Hematopoietic multipotent progenitor cell treated with erythropoietin and hydrocortisone succinate and interleukin-3 and kit ligand, for 8 days (in vitro differentiated cells): ENCODE measurements at places on chromosomes 11 and 22.

GRCh38 chr22:48553694-48554308, 1273.9 kb downstream of the BRD1 start:
- no peak for DNase-seq

DNA sequence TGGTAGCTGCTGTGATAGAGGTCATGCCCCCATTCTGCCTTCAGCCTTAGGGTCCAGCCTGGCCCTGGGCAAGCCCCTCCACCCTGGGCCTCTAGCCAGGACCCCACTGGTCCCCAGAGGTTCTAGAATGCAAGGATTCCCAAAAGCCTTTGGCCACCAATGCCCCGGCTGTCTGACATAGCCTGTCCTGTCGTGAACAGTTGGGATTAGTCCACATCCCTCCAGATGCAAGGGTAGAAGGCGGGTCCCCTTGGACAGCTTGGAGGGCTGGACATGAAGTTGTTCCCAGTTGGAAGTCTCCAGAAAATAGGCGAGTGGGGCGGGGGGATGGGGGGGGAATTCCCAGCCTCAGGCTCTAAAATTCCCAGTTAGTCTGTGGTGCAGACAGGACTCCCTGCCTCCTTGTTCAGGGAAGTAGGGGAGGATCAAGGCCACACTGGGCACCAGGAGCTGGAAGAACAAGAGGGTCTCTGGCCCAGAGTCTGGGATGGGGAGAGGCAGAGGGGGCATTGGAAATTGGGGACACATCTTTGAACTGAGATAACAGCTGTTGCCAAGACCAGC, 5.2 kb upstream of the ADORA2A start:
- DNase-seq: no peak

DNA sequence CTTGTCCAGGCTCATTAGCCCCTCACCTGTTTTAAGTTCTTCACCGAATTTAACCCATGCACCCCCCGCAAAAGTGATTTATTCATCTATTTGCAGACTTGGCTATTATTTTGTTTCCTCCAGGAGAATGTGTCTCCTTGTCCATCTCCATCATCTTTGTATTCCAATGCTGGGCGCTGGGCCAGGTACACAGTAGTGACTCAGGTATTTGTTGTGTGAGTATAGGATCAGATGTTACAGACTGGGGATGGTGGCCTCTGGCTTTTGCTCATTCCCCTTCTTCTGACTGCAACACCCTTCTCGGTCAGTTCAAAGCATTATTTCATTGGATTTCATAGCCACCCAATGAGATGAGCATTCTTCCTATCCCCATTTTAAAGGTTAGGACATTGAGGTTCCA, 408.2 kb downstream of the MN1 start:
- no peak for DNase-seq

DNA sequence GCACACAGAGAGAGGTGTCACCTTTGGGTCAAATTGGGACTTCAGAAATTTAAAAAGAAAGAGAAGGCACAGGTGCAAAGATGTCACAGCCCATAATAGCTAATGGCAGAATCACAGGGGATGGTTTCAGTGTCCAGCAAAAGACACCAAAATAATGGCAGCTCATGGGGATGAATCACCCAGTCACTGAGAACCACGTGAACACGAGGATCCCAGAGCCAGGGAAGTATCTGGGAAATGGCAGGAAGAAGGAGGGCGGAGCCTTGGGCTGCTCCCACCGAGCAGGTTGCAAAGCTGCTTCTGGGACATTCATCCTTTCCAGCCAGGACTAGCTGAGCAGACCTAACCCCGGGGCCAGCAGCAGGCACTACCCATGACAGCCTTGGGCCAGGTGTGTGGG, 45.6 kb downstream of the TRMU start:
- DNase-seq: no peak

- DNase-seq: no peak
Measured at GRCh38 chr11:81573367-81573766, 1160.3 kb downstream of the FAM181B start.

DNA sequence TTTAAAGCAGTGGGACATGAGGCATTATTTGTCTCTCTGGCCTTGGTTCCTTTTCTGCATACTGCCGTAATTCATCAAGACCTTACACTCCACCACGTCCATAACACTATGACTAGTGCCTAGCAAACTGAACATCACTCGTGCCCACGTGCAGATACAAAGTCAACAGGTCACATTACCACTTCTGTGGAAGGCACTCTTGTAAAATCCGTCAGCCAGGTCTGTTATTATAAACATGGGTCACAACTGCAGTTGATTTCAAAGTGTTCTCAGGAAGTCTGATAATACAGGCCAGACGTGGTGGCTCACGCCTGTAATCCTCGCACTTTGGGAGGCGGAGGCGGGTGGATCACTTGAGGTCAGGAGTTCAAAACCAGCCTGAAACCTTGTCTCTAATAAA, 14.1 kb downstream of the VSIG10L2 start:
- DNase-seq: no peak

GRCh38 chr22:22609291-22609690, 35.1 kb upstream of the GGTLC2 start:
- no peak for DNase-seq

- DNase-seq: no peak
Measured at GRCh38 chr11:65886826-65887722, 1.2 kb downstream of the FIBP start.

DNA sequence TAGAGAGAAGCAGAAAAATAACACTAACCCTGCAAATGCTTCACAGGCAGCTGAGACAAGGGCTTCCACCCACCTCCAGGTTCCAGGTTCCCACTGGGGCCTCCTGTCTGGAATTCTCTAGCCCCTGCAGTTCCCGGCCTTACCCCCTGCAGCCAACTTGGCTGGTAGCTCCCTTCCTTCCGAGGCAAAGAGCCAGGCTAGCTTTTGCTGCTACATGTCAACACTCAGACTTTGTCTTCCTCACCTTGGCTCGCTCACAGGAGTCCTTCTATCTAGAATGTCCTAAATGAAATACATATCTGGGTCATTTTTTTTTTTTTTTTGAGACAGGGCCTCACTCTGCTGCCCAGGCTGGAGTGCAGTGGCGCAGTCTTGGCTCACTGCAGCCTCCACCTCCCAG, 9.9 kb upstream of the TTLL1 start:
- no peak for DNase-seq

DNA sequence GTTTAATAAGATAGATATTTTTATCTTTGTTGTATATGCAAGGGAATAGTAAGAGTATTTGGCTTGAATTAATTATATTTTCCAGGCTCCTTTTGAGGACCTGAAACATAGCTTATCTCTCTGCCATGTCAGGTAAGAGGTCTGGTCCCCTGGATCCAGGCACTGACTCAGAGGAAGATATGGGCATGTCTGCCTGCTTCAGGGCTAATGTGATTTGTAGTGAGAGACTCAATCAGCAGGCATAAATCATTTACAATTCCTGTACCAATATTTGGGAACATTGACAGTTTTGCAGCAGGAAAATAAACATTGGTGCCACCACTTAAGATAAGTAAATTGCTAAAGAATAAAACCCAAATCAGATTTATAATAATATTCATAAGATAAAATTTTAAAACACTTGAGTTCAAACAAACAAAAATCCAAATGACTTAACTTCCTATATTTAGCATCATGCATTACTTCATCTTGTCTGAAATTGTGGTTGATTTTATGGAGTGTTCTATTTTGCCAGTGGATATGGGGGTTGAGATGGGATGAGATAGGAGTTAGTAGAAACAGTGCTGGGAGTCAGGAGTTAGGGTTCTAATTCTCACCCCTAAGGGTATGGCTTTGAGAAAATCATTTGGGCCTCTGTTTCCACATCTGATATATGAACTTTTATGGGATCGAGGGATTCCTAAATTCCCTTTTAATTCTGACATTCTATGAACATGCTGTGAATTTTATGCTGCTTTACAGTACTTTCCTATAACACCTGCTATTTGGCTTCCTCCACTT, 5.1 kb upstream of the CALCA start:
- DNase-seq: no peak

DNA sequence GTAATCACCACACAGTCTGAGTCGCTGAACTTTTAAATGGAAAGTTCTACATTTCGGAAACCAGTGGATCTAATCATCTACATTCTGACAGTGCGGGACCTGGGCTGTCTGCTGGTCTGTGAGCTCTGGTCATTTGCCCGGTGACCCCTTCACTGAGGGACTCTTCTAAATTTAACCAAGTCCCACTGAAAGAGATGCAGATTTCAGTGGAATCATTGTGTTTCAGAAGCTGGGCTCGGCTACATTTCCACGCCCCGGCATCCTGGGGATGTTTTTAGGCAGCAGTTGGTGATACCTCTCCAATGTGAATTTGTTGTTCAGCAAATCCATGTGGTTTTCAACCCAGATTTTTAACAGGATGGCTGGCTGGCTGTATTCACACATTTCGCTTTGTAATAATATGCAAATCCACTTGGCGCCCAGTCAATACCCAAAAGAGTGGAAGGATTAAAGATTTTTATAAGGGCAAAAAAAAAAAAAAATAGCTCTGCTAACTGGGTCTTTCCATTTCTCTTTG, 145.5 kb upstream of the RASSF10 start:
- no peak for DNase-seq

GRCh38 chr11:57793351-57794115, 31.9 kb downstream of the CTNND1 start:
- no peak for DNase-seq

GRCh38 chr11:73239111-73239521, 21.0 kb downstream of the P2RY2 start:
- DNase-seq: no peak

- DNase-seq: no peak
Measured at GRCh38 chr11:119484741-119485605, 62.0 kb upstream of the THY1 start.

- DNase-seq: peak; percentile 17
Measured at GRCh38 chr11:35077709-35078469, 61.1 kb upstream of the CD44 start.

DNA sequence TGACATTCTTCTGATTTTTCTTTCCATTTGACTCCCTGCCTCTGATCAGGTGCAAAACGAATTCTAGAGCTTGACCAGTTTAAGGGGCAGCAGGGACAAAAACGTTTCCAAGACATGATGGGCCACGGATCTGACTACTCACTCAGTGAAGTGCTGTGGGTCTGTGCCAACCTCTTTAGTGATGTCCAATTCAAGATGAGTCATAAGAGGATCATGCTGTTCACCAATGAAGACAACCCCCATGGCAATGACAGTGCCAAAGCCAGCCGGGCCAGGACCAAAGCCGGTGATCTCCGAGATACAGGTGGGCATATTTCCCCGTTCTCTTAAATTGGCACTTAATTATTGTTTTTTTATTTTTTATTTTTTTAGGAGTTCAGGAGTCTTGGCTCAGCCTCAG, 15.4 kb downstream of the XRCC6 start:
- no peak for DNase-seq

GRCh38 chr11:47915374-47915773, 65.0 kb upstream of the PTPRJ start:
- DNase-seq: no peak

DNA sequence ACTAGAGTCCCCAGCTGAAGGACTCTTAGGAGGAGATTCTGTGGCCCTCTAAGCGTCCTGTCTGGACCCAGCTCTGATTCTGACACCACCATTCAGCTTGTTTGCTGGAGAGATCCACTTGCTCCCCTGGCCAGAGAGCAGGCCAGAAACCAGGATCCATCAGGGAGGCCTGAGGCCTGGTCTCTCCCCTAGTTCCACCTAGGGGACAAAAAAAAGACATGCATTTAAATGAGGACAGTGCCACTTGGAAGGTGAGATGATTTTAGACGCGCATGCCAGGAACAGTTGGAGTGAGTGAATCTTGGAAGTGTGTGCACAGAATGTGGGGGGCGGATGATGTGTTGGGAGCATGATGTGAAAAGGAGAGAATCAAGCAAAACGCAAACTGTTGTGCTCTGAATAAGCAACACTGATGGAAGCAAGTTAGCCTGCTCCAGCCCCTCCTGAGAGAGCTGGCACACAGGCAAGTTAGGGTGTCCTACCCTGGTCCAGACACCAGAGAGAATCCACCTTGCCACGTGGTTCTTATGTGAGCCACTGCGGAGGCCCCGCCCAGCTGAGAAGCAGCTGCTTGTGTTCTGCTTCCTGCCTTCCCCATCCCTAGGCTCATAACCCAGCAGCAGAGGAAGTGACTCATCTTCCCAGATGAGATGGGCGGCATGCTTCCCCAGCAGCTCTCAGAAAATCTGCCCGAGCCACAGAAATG, 8.0 kb upstream of the SLCO2B1 start:
- peak; percentile 77 for DNase-seq

GRCh38 chr11:120061761-120062560, 76.0 kb downstream of the TRIM29 start:
- no peak for DNase-seq

- no peak for DNase-seq
Measured at GRCh38 chr11:71486320-71486719, 33.3 kb downstream of the NADSYN1 start.

- peak; percentile 75 for DNase-seq
Measured at GRCh38 chr22:32796865-32797573, 4.5 kb upstream of the TIMP3 start.

GRCh38 chr11:31969359-31969702, 121.5 kb upstream of the RCN1 start:
- no peak for DNase-seq

GRCh38 chr11:31821766-31822165, 10.6 kb upstream of the PAX6 start:
- no peak for DNase-seq

DNA sequence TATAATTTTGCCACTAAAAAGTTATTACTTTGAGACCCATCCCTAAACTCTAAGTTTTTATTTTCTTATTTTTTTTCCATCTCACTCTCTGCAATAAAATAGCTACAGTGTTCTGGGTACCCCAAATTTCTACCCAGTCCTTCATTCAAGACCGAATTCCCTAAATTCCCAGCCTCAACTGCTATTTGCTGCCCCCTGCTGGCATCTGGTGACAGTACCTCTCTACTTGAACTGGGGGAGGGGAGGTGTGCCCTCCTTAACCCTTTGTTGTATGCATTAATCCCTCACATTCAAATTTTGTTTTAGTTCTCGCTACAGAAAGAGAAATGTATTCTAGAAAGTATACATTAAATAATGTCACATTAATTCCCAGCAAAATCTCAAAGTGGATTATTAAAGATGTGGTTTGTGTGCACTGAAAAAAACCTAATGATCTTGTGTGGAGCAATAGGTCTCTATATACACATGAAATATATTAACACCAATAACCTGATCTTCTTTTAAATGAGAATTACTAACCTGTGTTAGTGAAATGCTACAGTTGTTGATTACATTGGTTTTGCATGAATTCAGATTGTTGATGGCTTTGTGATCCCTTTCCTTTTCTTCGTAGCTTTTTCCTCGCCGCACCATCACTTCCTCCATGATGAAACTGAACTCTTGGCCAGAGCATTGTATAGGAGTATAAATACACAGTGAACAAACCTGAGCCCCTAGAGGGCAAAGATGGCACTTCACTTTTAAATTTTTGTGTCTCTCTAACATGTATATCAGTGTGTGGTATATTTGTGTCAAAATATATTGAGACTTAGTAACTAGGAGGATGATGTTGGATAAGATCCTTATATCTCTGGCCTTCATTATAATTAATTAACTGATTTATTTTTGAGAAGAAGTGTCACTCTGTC, 590.0 kb downstream of the METTL15 start:
- DNase-seq: peak; percentile 57
